IMR-90 (cell line): ENCODE measurements at places on chromosomes 13 and 19.

- H3K36me3 ChIP-seq: peaks cover 2% of the 10 kb centered on the region; the same call in 1 of the 2 replicates
- H3K4me3 ChIP-seq: peak overlapping the region; percentile 82
- DNase-seq: peak; percentile 11
- H3K4me1 ChIP-seq: peaks cover 5% of the 10 kb centered on the region
- peak overlapping the region; percentile 93 for H3K27ac ChIP-seq
- H3K27me3 ChIP-seq: no peaks in the 10 kb centered on the region
Measured at GRCh38 chr13:41059456-41060081, 1.7 kb upstream of the WBP4 start.

GRCh38 chr13:80389073-80390038, 48.4 kb upstream of the SPRY2 start:
- H3K27ac ChIP-seq: no peak overlapping the region
- H3K36me3 ChIP-seq: no peaks in the 10 kb centered on the region
- DNase-seq: no peak
- no peak overlapping the region for H3K4me3 ChIP-seq
- H3K27me3 ChIP-seq: no peaks in the 10 kb centered on the region; the same call in 1 of the 2 replicates
- H3K4me1 ChIP-seq: no peaks in the 10 kb centered on the region

- peak; percentile 33 for DNase-seq
- H3K27ac ChIP-seq: no peak overlapping the region
- H3K36me3 ChIP-seq: no peaks in the 10 kb centered on the region
- no peak overlapping the region for H3K4me3 ChIP-seq
- H3K27me3 ChIP-seq: no peaks in the 10 kb centered on the region
- H3K4me1 ChIP-seq: no peaks in the 10 kb centered on the region
Measured at GRCh38 chr19:55809381-55810058, 22.3 kb downstream of the NLRP11 start.

GRCh38 chr19:10707440-10707839, 6.2 kb downstream of the QTRT1 start:
- H3K36me3 ChIP-seq: peaks cover 11% of the 10 kb centered on the region
- H3K4me3 ChIP-seq: no peak overlapping the region
- no peak for DNase-seq
- H3K27me3 ChIP-seq: no peaks in the 10 kb centered on the region
- no peak overlapping the region for H3K27ac ChIP-seq
- H3K4me1 ChIP-seq: peaks cover 3% of the 10 kb centered on the region; the same call in 1 of the 2 replicates

GRCh38 chr19:29256516-29256915, 43.6 kb upstream of the UQCRFS1 start:
- no peaks in the 10 kb centered on the region for H3K27me3 ChIP-seq
- H3K27ac ChIP-seq: no peak overlapping the region
- no peaks in the 10 kb centered on the region for H3K4me1 ChIP-seq
- H3K36me3 ChIP-seq: no peaks in the 10 kb centered on the region
- DNase-seq: no peak

GRCh38 chr19:48967346-48968178, 2.5 kb downstream of the FTL start:
- peaks cover 16% of the 10 kb centered on the region for H3K4me1 ChIP-seq
- peak overlapping the region; percentile 78; the same call in 1 of the 2 replicates for H3K4me3 ChIP-seq
- DNase-seq: peak; percentile 67
- no peak overlapping the region; the same call in 1 of the 2 replicates for H3K27ac ChIP-seq

DNA sequence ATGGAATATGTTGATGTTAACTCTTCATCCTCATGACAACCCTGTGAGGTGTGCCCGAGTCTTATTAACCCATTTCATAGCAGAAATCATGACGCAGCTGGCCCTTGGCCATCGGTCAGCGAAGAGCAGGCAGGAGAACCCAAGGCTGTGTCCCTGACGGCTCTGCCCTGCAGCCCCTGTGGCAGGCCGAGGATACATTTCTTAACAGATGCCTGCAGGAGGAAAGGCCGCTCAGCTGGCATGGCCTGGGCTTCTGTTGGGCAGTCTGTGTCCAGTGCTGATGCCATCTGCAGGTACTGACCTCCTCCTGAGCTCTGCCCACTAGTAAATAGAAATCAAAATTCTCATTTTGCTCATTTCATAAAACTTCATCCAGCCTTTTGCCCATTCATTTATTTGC, 35.4 kb upstream of the MCF2L start:
- no peaks in the 10 kb centered on the region for H3K36me3 ChIP-seq
- no peak for DNase-seq
- H3K27ac ChIP-seq: no peak overlapping the region
- H3K27me3 ChIP-seq: peaks cover 30% of the 10 kb centered on the region
